ENCODE measurements at places on chromosomes 1 and 21. TPM values are rescaled to one million over a fixed set of nuclear protein-coding genes. Genes with fewer than 3 reads are reported as not detected.

The MAP3K21 gene
- polyA plus RNA-seq, result 0.06 TPM

The CRNN gene
- polyA plus RNA-seq, result not detected

The LCE1A gene
- polyA plus RNA-seq, result not detected

GRCh38 chr1:26370591-26371382, 1.8 kb downstream of the ZNF683 start:
- H3K4me1 ChIP-seq, result peaks cover 72% of the 10 kb centered on the region
- peak; percentile 29 for DNase-seq
- H3K4me3 ChIP-seq, result peak overlapping the region; percentile 67
- H3K27me3 ChIP-seq, result no peaks in the 10 kb centered on the region

DNA sequence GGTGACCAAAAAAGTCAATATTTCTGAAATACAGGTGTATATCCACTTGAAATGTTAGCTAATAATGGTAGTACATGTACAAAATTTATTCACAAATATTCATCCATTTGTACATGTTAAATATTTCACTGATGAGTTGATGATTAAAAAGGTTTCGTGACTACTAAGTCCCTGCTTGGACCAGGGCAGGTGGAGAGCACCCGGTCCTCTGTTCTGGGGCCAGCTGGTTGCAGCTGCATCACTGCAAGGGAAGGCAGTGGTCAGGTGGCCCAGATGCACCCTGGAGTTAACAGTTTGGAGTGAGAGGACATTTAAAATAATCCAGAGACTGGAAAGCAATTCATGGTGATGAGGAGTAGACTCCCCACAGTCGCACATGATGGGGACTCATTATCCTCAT, 141.2 kb downstream of the ZBTB18 start:
- no peaks in the 10 kb centered on the region for H3K36me3 ChIP-seq
- no peaks in the 10 kb centered on the region for H3K27me3 ChIP-seq
- no peak overlapping the region for H3K27ac ChIP-seq
- no peak for DNase-seq
- H3K4me1 ChIP-seq, result no peaks in the 10 kb centered on the region
- no peak overlapping the region for H3K4me3 ChIP-seq

DNA sequence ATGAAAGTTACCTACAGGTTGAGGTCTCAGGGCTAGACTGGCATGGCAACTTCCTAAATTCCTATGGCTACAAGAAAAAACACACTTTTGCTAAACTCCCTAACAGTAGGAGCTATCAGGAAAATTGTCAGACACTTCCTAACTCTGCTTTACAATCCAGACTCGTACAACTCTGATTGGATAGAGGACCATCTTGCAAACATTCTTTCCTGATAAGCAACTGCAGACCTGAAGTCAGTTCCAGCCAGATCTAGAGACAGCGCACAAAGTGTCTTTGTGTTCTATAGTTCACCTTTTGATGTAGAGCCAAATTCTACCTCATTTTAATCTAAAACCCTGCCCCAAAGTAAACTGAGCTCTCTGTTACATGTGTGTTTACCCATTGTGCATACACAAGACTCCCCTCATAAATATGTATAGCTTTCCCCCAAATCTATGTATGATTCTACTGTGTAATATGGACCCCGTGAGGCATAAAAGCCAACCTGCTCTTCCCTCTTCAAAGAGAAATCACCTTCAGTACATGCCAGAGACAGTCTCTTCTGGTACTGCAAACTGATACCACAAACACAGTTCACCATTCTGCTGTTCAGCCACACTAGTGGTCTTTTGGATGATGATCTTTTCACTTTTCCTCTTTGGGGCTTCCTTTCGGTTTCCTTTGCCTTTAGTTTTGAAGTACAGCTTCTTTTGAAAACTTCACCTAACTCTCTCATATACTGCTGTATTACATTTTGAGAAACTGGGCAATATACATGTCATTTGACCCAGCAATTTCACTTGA, 21.7 kb downstream of the ZP4 start:
- no peak overlapping the region for H3K4me3 ChIP-seq
- no peaks in the 10 kb centered on the region for H3K36me3 ChIP-seq
- DNase-seq, result no peak
- no peak overlapping the region for H3K27ac ChIP-seq
- H3K4me1 ChIP-seq, result no peaks in the 10 kb centered on the region

DNA sequence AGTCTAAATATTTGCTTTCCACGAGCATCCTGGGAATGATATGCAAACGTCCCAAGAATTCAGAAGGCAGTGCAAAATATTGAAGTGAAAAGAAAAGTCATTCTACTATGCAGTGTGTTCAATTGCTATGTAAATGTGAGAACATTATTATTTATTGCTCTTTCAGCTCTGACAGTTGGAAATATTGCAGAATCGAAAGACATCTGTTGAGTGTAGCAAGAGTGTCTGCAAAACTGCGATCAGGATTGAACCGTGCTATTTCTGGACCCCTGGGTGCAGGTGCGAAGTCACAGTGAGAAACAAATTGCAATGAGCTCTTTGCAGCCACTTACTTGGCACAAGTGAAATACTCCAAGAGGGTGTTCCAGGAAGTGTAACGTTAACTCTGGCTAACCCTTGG, 566.4 kb downstream of the AJAP1 start:
- H3K4me1 ChIP-seq, result peaks cover 1% of the 10 kb centered on the region
- H3K27ac ChIP-seq, result no peak overlapping the region
- no peak for DNase-seq
- no peaks in the 10 kb centered on the region for H3K36me3 ChIP-seq
- peaks cover 18% of the 10 kb centered on the region for H3K27me3 ChIP-seq

GRCh38 chr21:9763807-9764206, 757.6 kb upstream of the TPTE start:
- no peaks in the 10 kb centered on the region for H3K36me3 ChIP-seq
- no peak overlapping the region for H3K27ac ChIP-seq
- H3K4me1 ChIP-seq, result no peaks in the 10 kb centered on the region
- H3K27me3 ChIP-seq, result no peaks in the 10 kb centered on the region

GRCh38 chr1:235734335-235734734, 84.8 kb upstream of the GNG4 start:
- DNase-seq, result no peak
- no peaks in the 10 kb centered on the region for H3K27me3 ChIP-seq
- H3K4me1 ChIP-seq, result peaks cover 1% of the 10 kb centered on the region
- H3K4me3 ChIP-seq, result no peak overlapping the region
- peaks cover 40% of the 10 kb centered on the region for H3K36me3 ChIP-seq

GRCh38 chr1:199913318-199913717, 114.2 kb upstream of the NR5A2 start:
- no peaks in the 10 kb centered on the region for H3K36me3 ChIP-seq
- DNase-seq, result no peak
- no peaks in the 10 kb centered on the region for H3K4me1 ChIP-seq

DNA sequence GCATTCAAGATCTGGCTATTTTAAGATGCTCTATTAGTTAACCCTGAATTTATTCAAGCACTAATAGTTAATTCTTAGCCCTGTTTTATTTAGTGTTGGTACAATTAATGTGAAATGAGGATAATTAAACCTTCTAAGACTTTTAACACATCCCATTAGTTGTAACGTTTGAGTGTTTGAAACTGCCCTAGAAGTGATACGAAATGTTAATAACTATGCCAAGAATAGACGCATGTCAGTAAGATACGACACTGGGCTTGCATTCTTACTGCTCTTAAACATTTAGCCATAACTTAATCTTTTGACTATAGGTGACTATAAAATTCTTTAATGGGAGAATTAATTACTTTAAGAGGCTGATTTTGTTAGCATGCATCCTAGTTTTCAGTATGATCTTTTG, 9.8 kb downstream of the H3-3A start:
- peaks cover 11% of the 10 kb centered on the region for H3K36me3 ChIP-seq
- peak overlapping the region; percentile 4 for H3K27ac ChIP-seq
- H3K4me1 ChIP-seq, result peaks cover 47% of the 10 kb centered on the region
- no peak for DNase-seq
- H3K4me3 ChIP-seq, result no peak overlapping the region

DNA sequence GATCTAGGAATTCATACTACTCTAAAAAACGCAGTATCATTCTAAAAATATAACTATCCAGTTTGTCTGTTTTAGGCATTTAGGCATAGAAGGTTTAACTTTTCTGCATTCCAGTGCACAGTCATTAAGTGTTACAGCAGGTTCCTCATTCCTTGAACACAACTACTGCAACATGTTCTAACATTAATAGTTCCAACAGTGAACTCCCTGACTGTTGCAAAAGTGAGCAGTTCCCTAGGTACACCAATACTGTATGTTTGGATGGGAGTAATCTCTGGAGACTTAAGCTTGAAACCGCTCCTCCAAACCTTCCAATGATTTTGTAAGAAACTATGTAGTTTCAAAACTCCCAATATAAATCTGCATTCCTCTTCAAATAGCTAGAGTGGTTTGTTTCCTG, 46.2 kb downstream of the UCHL5 start:
- no peaks in the 10 kb centered on the region for H3K27me3 ChIP-seq
- no peaks in the 10 kb centered on the region for H3K36me3 ChIP-seq
- H3K27ac ChIP-seq, result no peak overlapping the region
- H3K4me1 ChIP-seq, result no peaks in the 10 kb centered on the region
- DNase-seq, result no peak

DNA sequence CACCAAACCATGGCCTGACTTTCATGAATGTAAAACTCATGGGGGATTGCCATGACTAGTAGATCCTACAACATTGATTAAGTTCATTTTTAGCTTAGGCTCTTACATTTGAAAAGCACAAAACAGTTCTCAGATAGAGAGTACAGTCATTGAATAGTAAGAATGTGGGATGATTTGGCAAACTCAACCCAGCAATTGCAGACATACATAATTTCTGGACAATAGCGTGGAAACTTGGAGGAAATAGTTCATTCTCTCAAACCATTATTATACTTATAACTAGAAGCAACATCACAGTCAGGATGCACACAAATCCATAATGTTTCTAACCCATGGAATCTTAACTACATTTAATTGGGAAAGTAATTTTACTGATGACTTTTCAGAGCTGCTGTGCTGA, 598.2 kb downstream of the LMO4 start:
- H3K4me1 ChIP-seq, result no peaks in the 10 kb centered on the region
- H3K4me3 ChIP-seq, result no peak overlapping the region
- H3K27ac ChIP-seq, result no peak overlapping the region

DNA sequence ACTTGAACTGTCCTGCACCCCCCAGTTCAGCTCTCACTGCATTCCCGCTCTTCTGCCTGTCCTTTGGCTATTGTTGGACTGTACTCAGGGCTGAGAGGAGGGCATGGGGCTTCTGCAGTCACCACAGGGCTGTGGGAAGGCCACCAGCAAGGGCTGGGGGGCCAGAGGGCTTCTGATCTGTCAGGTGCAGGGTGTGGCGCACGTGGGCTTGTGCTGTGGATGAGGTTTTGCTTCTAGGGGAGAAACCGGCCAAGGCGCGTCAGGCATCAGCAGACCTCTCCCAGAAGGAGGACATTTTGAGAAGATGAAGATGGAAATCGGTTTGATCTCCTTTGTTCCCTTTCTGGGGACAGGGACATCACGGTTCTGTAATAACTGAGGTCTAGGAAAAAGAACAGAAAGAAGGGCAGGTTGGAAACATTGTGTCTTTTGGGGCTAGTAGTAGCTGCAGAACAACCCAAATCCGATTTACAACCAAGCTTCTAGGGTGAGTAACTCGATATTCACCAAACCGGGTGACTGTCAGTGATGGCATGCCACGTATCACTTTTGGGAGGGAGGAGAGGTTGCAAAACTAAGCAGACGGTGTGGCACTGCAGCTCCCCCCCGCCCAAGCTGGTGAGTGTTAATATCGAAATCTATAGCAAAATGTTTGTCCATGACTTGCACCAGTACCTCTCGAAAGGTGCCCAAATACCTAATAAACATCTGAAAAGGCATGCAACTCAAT, 40.9 kb downstream of the AGPAT3 start:
- peaks cover 13% of the 10 kb centered on the region for H3K4me1 ChIP-seq
- H3K36me3 ChIP-seq, result peaks cover 5% of the 10 kb centered on the region
- no peaks in the 10 kb centered on the region for H3K27me3 ChIP-seq

- H3K27ac ChIP-seq, result no peak overlapping the region
- peaks cover 2% of the 10 kb centered on the region for H3K36me3 ChIP-seq
- H3K27me3 ChIP-seq, result peaks cover 26% of the 10 kb centered on the region
- peak; percentile 33 for DNase-seq
- H3K4me1 ChIP-seq, result peaks cover 27% of the 10 kb centered on the region
- H3K4me3 ChIP-seq, result peak overlapping the region; percentile 79
Observed at GRCh38 chr1:109399326-109399957, 1.7 kb upstream of the SORT1 start.

DNA sequence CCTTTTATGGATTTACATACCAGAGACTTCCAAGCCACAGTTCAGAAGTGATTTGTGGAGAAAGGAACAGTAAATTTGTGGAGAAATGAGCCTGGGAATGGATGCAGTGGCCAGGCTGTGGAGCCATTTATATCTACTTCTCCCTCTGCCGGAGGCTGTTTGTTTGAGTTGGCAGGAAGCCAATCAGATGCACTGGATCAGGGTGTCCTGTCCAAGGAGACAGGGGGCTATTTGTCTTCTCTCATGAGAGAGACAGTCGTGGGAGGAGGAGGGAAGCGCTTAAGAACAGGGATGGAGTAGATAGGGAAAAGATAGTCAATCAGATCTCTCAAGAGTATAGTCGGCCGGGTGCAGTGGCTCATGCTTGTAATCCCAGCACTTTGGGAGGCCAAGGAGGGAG, 2.8 kb upstream of the HAPLN2 start:
- no peaks in the 10 kb centered on the region for H3K36me3 ChIP-seq
- H3K27me3 ChIP-seq, result peaks cover 51% of the 10 kb centered on the region

- peak; percentile 58 for DNase-seq
- no peaks in the 10 kb centered on the region for H3K36me3 ChIP-seq
- no peak overlapping the region for H3K27ac ChIP-seq
- H3K4me3 ChIP-seq, result no peak overlapping the region
- H3K4me1 ChIP-seq, result no peaks in the 10 kb centered on the region
Observed at GRCh38 chr1:226608699-226609505, 60.3 kb downstream of the STUM start.

DNA sequence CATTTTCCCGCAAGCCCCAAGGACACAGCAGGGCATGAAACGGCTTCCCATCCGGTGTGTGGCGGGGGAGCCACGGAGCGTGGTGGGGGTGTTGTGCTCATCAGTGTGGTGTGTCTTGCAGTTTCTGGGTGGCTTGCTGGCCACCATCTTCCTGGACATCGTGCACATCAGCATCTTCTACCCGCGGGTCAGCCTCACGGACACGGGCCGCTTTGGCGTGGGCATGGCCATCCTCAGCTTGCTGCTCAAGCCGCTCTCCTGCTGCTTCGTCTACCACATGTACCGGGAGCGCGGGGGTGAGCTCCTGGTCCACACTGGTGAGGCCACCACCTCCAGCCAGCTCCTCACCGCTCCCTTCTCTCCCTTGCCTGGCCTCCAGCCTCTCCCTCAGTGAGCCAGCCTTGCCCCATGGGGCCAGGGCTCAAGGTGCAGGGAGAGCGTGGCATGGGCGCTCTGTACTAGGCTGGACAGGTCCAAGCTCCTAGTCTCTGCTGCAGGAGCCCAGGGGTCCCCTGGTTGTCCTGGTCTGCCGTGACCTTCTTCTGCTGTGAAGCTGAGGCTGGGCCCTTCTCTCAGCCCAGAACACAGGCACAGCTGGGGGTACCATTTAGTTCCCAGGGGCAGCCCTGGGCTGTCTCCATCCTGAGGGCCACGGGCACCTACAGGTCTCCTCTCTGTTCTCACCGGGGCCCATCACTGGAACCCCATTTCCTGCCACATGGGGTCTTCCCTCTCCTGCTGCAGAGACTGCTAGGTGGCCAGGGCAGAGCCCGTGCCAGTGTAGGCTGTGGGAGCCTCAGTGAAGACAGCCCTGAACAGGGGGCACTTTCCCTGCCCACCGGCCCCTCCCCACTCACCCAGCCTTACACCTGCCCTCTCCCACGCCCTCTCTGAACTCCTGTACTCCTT, 12.6 kb downstream of the AGTRAP start:
- H3K27me3 ChIP-seq, result no peaks in the 10 kb centered on the region
- H3K4me3 ChIP-seq, result peak overlapping the region; percentile 27
- peak overlapping the region; percentile 71 for H3K27ac ChIP-seq
- peaks cover 28% of the 10 kb centered on the region for H3K36me3 ChIP-seq
- H3K4me1 ChIP-seq, result peaks cover 24% of the 10 kb centered on the region

GRCh38 chr1:29524285-29525065, 288.2 kb downstream of the PTPRU start:
- peaks cover 37% of the 10 kb centered on the region for H3K27me3 ChIP-seq
- H3K27ac ChIP-seq, result no peak overlapping the region
- no peaks in the 10 kb centered on the region for H3K36me3 ChIP-seq
- no peak overlapping the region for H3K4me3 ChIP-seq
- H3K4me1 ChIP-seq, result peaks cover 6% of the 10 kb centered on the region

All from naive thymus-derived CD8-positive, alpha-beta T cell (primary cell).